Kidney epithelial cell (primary cell): ENCODE measurements at places on chromosomes 7 and 10. TPM values are rescaled to one million over a fixed set of nuclear protein-coding genes. Genes with fewer than 3 reads are reported as not detected.

The PAX4 gene
- total RNA-seq = not detected in 2 replicates

DNA sequence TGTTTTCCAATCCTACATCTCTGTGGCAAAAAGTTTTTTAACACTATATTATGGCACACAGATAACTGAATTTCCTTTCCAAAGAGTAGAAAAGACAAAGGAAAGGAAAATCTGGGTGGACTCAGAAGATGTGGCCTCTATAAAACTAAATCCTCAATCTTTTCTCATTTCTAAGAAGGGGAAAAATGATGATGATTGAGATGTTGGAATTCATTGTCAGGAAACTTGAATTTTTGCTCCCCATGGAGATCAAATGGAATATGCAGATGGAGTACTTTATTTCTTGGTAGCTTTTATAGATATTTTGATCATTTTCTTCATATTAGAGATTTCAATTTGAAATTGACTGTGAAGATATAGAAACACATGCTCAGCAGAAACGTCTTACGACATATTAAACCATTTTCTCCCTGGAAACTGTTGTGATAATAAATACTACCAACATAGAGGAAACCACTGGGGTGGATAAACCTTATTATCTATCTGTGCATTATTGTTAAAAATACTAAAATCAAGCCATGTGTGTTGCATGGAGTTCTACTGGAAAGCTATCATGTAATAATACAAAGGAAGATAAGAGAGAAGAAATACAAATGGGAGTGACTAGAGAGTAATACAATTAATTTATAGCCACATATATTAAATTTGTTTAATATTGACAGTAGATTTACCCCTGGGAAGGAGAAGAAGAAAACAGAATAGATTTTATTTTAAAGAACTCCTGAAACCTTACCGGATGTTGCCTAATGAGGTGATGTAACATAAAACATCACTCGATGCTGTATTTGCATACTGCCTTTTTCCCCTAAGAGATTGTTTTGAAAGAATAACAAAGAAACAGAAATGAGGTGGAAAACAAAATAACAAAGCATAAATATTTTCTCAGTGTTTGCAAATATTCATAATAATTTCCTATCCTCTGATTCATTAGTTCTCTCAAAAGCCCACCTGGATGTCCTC, 931.2 kb upstream of the C7orf33 start:
- no peak for DNase-seq

- DNase-seq = no peak
Observed at GRCh38 chr10:69201045-69201444, 19.1 kb upstream of the HKDC1 start.

The JCAD gene
- 1.7 and 2.2 TPM in 2 replicates for total RNA-seq

DNA sequence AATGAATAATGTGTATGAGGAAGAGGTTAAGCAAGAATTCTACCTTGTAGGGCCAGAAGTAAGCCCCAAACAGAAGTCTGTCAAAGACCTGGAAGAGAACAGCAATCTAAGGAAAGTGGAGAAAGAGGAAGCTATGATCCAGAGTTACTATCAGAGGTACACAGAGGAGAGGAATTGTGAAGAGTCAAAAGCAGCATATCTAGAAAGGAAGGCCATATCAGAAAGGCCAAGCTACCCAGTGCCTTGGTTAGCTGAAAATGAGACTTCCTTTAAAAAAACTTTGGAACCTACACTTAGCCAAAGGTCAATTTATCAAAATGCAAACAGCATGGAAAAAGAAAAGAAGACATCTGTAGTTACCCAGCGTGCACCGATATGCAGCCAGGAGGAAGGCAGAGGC, 42.7 kb upstream of the GAD2 start:
- DNase-seq = no peak

GRCh38 chr10:124384172-124384571, 34.6 kb downstream of the OAT start:
- no peak for DNase-seq

The RELN gene
- total RNA-seq = 4.4 and 7.1 TPM in 2 replicates

- no peak for DNase-seq
Observed at GRCh38 chr7:138848056-138848980, 50.3 kb upstream of the ATP6V0A4 start.

DNA sequence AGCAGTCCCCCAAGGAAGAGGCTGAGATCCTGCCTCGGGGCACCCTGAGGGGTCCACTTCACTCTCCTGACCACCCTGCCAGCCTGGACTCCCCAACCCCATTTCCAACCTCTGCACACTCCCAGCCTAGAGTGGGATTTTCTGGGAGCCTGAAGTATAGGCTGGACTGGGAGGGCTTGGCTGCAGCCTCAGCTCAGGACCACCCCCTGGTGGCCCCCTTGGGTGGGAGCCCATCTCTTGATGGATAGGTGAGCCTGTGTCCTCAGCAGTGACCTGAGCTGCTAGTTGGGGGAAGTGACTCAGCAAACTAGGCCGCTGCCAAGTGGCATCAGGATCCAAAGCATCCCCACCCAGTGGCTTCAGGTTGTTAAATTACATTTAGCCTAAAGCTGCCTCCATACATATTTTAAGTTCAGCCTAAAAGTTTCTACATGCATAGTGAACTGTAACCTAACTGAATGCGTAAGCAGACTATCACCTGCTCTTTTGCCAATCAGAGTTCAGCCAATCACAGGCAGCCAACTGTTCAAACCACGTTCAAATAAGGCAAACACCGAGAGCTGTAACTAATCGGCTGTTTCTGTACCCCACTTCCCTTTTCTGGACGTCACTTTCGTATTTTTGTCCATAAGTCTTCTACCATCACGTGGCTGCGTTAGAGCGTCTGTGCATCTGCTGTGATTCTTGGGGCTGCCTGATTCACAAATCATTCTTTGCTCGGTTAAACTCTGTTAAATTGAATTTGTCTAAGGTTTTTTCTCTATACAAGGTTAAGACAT, 144.0 kb downstream of the PLPP4 start:
- no peak for DNase-seq

GRCh38 chr7:157483515-157483914, 146.7 kb downstream of the DNAJB6 start:
- no peak for DNase-seq

DNA sequence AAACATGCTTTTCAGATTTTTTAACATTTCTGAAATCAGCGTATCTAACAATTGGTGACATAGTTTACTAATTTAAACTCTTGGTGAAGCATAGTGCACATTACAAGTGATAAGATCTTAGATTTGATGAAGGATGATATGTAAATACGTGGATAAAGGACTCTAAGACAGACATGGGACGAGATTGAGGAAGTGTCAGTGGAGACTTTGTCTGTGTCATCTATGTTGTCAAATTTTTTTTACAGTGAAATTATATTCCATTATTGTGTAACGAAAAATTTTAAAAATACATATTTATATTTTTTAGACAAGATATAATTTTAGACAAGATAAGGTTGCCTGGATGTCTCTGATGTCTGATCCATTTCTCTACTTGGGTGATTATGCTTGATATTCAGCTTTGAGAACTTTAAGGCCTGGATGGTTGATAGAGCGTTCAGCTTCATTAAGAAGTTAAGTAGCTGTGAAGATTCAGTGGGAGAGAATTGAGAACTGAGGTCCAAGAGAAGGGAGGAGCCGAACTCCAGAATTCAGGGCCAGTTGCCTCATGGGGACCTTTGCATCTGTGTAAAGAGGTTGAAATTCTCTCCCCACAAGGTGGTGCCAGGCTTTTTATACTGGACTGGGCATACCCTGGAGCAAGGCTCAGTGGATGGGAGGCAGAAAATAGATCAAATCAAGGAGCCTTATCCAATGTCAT, 62.7 kb downstream of the KAT6B start:
- no peak for DNase-seq

DNA sequence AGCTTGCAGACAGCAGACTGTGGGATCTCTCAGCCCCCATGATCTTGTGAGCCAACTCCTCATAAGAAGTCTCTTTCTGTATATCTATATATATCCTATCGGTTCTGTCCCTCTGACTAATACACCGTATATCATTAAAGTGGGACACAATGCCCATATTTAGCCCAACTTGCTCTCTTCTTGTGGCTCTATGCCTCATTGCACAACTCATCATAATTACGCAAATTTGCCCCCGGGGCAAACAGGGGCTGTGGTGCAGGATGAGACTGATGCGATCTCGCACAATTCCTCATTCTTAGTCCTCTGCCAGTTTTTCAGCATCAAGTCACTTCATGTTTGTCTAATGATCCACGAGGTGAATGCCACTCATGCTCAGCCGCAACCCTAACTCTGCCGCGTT, 183.2 kb downstream of the PRPF18 start:
- DNase-seq = peak; percentile 32

The MMD2 gene
- total RNA-seq = not detected in 2 replicates

DNA sequence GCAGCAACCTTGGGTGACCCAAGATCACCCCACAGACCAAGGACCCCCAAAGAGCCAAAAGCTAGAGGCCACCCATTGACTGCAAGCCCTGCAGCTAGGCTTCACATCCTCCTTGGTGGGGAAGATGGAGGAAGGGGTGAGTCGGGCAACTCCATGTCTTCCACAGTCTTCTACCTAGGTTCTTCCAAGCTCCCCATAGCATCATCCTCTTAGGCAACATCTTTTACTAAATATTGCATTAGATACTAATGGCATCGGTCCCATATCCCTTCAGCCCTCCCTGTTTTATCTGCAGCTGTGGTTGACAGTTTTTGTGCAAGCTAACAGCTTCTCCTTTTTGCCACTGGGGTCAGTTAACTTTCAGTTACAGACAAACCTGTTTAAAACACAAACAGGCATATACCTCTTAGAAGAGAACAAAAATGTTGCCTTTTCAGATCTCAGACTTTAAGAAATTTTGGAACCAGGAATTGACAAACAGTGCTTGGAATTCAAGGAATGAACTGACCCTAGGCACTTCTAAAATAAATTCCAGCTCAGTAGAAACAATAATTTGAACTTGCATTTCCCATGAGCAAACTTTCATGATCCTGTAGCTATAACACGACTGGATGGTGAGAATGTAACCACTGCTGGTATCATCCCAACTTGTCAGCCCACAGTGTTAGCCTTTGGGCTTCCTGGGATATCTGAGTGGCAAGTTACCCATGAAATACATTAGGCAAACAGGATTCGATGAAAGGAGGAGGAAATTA, 33.9 kb upstream of the MSMB start:
- no peak for DNase-seq

DNA sequence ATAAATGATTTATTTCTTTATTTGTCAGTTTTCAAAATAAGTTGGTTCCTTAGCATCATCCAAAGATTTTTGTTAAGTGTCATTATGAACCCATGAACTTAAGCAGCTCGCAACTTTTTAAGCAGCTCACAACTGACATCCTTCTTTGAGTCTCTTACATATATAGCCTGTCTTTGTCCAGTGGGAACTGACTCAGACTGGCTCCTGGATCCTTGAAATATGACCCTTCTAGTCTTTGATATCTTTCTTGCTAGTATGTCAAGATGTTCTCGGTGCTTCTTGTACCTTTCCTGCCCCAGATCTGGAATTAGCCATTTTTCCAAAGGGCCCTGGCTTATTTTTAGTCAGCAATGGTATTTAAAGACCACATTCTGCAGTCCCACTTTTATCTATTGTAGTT, 53.9 kb upstream of the ARID5B start:
- no peak for DNase-seq

DNA sequence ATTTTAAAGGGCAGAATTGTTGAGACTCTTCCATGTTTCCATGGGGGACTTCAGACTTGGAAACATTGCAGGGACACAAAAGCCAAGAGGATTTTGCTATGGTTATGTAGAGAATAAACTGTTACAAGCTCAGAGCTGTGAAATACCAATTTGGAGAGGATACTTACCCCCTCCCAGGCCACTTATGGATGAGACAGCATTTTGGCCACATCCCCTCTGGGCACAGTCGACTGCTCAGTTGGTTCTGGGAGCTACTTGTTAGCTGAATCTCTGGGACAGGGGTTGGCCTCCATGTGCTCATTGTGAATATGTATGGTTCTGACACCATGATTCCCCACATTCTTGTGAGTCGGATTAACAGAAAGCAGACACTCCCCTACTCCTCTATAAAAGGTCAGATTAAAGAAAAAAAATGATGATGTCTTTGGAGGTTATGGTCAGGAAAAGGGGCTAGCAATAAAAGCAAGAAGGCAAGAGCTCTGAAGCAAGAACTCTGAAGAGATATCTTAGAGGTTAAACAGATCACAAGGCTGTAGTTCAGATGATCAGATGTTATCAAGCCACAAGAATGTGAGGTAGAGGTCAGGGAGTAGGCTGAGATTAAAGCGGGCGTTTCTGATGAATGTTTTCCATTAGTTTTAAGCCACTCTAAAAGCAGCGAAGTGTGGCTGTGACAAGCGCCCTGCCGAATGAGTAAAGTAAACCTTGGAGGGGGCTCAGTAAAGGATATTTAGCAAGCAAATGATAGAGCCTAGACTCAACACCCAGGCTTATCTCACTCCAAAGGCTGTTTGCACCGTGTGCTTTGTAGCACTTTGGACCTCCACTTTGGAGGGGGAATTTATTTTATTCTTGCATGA, 17.2 kb downstream of the STAMBPL1 start:
- no peak for DNase-seq

DNA sequence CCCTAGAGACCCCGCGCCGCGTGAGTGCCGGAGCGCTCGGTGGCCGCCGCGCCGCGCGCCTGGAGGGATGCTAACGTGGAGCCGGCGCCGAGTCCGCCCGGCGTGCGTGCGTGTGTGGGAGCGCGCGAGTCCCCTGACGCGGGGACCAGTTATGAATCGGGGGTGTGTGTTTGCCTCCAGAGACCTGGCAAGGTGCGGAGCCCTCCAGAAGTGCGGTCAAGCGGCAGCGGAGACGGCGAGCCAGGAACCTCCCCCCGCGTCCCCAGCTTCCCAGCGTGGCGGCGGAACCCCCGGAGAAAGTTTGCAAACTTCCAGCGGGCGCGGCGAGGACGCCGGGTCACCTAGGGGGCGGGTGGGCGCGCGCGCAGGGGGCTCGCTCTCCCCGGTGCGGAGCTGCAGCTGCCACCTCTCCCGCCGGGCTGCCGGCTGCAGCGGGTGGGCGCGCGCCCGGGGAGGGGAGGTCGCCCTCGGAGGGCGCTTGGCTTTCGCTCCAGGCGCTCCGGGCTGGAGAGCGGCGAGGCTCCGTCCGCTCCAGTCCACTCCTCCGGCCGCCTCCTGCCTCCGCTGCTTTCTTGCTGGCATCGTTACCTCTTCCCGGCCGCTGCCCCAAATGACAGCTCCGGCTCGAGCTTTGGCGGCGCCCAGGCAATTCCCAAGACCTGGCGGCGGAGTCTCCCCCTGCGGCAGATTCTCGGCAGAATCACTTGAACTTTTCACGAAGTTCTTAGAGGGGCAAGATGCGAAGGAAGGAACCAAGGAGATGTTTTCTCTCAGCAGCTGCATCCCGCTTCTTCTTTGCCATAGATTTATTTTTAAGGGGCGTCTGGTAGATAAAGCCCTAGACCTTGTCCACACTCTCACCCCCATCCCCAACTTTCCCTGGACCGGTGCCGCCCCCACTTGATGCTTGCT, 2.3 kb upstream of the CREB5 start:
- no peak for DNase-seq
